ENCODE measurements at places on chromosomes 5 and 9.
A peak's percentile ranks its signal among the peaks of the same experiment; 100 is the strongest.

- no peak for DNase-seq
Observed at GRCh38 chr5:151758141-151758429, 346 bp downstream of the ATOX1 start.

DNA sequence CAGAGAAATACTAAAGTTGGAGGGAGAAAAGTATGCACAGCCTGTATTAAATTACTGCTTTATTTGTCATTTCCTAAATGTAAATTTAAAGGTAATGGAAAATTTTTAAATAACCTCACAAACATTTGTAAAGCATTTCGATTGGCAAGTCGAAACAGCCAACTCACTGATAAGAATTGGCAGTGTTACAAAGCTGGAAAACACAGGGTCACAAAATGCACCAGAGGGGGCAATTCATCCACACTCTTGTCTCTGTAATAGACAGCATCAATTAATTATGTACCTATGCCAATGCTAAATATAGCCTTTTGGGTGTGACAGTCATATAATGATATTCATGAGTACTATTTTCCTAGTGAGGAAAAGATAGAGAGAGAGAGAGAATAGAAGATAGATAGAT is 140.6 kb upstream of the PRLR start:
- DNase-seq = no peak

- DNase-seq = no peak
Observed at GRCh38 chr5:167823405-167823804, 468.0 kb upstream of the WWC1 start.

GRCh38 chr9:136997830-136998234 is 1.5 kb upstream of the CLIC3 start:
- DNase-seq = no peak

GRCh38 chr5:127936439-127936972 is 147.1 kb upstream of the SLC12A2 start:
- no peak for DNase-seq

DNA sequence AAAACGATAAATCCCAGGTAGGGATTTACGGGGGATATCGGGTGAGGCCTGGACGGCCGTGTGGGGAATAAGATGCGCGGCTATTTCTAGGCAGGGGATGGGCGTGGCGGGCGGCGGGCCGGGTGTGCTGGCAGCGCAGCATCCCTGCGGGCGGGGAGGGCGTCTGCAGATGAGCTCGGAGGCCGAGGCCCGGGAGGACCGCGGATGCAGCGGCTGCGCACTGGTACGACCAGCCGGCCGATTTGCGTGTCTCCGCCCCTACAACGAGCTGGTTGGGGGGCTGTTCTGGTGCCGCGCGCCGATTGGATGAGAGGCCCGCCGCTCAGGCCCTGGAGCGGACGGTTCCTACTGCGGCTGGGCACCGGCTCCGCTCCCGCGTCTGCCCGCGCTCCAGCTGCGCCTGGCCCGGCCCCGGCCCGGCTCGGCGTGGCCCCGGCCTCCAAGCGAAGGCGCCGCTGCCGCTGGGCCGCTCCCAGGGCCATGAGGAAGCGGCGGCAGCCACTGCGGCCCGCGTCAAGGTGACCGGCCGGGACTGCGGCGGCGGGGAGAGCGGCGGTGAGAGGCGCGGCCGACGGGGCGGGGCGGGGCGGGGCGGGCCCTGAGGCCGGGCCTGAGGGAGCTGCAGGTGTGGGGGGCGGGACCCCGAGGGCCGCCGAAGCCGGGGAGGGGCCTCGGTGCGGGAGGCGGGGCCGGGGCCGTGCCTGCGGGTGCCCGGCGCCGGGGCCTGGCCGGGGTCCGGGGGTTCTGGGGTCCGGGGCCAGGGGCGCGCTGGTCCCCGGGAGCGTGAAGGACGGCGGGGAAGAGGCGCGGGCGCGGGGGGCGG is at the start of gene RALGPS1:
Gene RALGPS1 (plus strand): TSS at position 325 of the 823 bp plus-strand sequence. CDS start 47,508 bp downstream, outside the sequence.
- DNase-seq = peak; percentile 96

DNA sequence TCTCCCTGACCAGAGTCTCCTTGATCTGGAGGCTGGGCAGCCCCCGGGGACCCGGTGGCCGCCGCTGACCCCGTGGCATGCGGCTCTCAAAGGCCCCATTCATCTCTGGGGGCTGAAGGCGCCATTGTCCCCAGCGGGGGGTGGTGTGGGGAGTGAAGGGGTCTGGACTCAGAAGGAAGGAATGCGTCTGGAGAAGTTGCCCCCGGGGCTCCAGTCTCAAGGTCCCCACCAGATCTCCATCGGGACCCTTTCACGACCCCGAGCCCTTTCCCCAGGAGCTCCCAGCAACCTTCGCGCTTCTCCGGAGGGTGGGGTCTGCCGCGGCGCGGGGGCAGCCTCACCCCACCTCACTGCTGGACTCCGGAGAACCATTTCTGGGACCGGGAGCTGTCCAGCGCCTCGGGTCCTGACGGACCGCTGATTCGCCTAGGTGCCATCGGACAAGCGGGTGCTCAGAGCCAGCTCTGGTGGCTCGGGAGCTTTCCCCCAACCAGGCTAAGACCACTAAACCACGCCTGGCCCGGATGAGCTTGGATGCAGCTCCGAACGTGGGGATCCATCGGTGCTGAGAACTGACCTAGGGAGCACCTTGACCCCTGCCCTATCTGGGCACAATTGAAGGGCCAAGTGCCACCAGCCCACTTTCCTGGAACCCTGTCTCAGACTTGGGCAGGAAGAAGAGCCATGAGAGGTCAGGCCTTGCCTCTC is 5.1 kb upstream of the PCDH1 start:
- DNase-seq = no peak

- no peak for DNase-seq
Observed at GRCh38 chr9:15248081-15248480, 58.9 kb downstream of the TTC39B start.

DNA sequence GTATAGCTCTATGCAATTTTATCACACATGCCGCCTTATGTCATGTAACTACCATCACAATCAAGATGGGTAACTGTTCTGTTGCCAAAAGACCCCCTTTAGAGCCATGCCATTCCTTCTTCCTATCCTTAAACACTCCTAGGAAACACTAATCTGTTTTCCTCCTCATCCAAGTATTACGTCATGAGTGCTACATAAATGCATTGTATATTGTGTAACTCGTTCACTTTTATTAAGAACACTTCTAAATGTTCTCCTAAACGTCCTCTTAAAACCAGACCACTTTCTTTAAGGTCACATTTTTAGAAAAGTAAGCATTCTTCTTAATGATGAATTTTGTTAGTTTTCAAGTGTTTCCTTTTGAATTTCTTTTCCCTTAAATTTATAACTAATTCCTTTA is 49.8 kb upstream of the MTMR12 start:
- no peak for DNase-seq

DNA sequence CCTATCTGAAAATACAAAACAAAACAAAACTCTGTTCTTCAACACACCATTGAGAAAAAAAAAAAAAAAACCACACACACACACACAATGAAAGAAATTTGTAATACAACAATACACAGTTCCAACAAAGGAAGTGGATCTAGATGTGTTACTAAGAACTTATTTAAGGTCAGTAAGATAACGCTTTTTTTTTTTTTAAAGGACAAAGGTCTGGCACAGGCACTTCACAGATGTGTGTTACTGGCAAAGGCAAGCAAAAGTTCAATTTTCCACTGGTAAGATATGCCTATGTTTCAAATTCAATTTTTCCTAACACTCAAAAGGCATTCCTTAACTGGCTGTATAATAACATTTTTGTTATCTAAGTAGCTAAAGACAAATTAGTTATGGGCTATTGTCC is 3.6 kb downstream of the RFK start:
- no peak for DNase-seq

DNA sequence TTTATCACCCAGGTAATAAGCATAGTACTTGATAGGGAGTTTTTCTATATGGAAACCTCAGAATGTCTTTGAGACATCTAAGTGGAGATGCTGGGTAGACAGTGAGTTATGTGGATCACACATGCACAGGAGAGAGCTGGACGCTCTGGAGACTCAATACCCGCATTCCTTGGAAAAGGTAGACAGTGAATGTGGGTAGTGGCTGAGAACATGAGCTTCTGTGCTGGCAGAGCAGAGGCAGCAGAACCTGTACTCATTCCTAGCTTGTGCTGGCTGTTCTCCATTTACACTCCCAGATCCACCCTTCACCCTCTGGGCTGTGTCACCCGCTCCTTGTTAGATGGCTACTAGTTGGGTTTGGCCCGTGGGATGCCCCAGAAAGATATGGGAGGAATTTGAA is 269.8 kb downstream of the ASTN2 start:
- no peak for DNase-seq

DNA sequence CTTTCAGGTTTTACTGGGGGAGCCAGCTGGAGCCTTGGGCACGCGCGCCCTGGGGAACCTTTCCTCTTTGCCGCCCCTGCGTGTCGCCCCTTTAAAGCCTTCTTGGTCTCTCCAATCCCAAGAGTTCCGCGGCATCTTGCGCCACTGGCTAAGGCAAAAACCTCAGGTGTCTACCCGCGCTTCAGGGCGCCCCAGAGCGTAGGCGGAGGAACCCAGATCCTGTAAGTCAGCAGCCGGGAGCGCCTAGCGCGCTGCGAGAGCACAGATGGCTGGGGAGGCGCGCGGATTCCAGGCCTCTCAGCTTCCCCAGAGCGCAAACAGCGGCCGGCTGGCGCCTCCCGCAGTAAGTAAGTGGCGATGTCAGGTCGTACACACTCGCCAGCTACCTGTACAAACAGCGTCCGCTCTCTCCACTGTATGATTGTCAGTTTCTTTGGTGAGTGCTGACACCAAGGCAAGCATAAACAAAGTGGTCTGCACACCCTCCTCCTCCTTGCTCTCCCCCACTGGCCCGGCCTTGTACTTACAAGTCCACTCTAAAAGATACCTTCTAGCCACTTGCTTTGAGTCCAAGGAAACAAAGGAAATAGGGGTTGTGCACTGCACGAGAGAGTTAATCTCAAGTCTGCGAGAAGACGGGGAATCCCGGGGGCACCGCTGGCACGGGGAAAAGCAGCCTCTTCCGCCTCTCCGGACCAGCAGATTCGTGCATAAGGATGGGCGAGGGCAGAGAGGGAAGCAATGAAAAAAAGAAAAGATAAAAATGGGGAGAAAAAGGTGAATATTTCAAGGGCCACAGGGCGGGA is 2.9 kb downstream of the HTR1A start:
- DNase-seq = peak; percentile 41

- no peak for DNase-seq
Observed at GRCh38 chr9:34125681-34126206, 754 bp downstream of the DCAF12 start.

DNA sequence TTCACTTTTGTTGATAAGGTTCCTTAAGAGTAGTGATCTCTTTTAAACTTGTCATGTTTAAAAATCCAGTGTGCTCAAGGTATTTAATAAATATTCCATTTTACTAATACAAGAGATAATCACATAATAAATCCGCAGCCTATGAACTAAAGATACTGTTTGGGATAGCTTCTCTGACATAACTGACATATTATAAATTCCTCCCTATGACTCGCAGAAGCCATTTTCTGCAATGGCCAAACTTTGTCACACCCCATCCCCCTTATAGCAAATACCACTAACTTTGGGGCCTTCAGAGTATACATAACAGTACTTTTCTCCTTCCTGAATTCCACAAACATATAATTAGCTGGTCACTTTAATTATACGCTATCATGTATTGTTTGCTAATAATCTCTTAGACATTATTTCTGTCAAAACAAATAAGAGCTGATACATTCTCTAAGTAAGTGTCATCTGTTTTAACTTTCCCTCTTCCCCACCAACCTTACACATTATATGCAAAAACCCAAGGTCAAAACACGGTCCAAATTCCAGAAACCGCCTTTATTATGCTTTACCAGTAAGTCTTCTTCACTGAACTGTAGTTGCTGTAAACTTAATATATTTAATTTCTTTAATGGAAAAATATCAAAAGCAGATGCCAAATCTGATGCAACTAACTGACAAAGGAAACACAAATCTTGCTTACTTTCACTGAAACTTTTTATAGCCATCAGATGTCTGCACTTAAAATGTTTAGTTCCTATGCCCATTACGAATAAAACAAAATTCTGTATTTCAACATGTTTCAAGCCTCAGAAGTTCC is 971 bp downstream of the TMEM267 start:
- DNase-seq = no peak

DNA sequence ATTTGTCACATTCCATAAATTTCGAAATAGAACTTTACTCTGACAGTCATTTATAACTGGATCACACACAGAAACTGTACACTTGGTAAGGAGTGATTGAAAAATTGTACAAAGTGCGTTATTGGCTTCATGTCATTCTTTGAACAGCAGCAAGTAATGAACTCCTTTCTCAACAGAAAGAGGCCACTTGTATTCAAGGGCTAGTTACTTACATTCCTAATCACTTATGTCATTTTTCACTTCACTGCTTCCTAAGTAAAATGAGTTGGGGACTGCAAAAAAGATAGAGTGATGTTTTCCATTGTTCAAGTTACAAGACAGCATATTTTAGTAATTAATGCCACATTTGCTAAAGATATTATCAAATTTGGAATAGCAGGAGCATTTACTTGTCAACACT is 893.2 kb downstream of the DTWD2 start:
- DNase-seq = no peak

- DNase-seq = no peak
Observed at GRCh38 chr5:150599917-150600511, 40.4 kb upstream of the SYNPO start.

- no peak for DNase-seq
Observed at GRCh38 chr5:124979251-124979650, 232.8 kb upstream of the ZNF608 start.

DNA sequence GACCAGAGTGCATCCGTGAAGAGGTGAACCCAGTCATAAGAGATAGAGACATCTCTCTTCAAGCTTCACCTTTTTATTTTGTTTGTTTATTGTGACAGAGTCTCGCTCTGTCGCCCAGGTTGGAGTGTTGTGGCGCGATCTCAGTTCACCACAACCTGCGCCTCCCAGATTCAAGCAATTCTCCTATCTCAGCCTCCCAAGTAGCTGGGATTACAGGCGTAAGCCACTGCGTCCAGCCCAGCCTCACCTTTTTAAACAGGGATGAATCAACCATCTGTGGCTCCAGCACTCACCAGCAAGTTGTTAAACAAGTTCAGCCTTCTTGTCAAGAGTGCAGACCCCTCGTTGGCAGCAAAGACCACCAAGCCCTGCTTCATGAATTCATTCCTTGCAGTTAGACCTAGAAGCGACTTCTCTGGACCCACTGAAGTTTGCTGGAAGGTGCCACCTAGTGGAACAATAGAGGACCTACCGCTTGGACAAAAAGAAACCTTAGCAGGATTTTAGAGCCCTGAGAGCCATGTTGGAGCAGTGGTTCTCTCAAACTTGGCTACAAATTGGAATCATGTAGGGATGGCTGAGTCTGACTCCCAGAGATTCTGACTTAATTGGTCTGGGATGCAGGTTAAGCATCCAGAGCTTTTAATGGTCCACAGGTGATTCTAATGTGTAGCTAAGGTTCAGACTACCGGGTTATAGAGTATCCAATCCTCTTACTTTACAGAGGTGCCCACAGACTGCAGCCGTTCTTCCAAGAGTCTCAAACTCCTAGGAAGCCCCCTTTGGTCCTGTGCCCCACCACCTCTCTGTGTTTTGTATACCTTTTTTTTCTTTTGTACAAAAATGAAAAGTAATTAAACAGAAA is 10.5 kb upstream of the GALNT10 start:
- peak; percentile 42 for DNase-seq

Data from NCI-H1930 (cell line).